ENCODE measurements at places on chromosomes 11 and 22. TPM values are rescaled to one million over a fixed set of nuclear protein-coding genes. Genes with fewer than 3 reads are reported as not detected.

DNA sequence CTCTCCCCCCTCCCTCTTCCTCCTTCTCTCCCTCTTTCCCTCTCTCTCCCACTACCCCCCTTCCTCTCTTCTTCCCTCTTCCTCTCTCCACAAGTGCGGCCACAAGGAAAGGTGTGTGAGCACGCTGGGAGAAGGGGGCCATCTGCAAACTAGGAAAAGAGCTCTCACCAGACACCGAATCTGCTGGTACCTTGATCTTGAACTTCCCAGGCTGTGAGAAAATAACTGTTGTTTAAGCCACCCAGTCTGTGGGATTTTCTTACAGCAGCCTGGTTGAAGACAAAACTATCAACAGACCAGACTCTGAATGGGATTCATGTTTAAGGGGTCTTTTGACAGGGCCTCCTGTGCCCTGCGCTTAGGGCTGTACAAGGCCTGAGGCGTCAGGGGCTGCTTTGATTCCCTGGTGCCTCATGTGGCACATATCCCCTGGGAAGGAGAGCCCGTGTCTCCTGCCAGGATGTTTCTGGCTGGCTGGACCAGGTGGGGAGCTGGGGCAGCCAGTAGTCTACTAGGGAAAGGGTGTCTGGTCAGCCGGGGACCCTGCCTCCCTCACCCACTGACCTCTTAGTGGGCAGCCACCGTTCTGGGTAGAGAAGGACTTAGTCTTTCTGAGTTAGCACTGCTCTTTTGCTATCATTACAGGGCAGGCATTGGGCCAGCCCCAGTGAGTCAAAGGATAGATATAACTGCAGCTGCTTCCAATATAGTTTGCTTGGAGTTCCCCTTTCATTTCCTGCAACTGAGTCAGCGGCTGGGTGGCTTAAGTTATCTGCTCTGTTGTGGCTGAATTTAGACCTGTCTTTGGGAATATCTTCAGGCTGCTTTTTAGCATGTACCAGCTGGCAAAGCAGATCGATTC lies 6.2 kb downstream of the PANX1 start:
- peaks cover 23% of the 10 kb centered on the region for H3K4me1 ChIP-seq
- H3K36me3 ChIP-seq, result no peaks in the 10 kb centered on the region
- no peaks in the 10 kb centered on the region for H3K27me3 ChIP-seq
- no peak overlapping the region for H3K4me3 ChIP-seq

DNA sequence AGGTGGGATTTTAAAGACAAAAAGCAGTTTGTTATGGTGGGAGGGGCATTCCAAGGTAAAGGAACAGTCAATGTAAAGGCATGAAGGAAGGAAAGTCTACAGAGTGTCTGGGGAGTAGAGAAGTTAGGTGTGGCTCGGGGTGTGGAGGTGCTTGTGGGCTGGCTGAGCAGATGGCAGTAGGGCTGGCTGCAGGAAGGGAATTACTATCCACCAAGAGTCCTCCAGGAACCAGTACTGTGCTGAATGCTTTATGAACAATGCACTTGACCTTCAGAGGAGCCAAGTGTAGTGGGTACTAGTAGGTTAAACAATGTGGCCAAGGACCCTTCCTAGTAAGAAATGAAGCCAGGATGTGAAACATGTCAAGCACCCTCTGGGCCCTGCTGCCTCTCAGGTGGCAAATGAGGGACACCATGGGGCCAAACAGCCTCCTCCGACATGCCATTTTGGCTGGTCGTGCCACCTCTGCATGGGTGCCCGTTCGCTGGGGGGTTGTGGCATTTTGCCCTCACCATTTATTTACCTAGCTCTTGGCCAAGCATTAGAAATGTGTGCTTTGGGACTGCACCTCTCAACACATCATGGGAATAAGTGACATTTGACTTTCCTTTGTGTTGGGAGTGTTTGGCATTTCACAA lies 123.6 kb upstream of the TENM4 start:
- DNase-seq, result peak; percentile 74
- no peaks in the 10 kb centered on the region for H3K27me3 ChIP-seq
- H3K27ac ChIP-seq, result no peak overlapping the region
- H3K36me3 ChIP-seq, result no peaks in the 10 kb centered on the region

DNA sequence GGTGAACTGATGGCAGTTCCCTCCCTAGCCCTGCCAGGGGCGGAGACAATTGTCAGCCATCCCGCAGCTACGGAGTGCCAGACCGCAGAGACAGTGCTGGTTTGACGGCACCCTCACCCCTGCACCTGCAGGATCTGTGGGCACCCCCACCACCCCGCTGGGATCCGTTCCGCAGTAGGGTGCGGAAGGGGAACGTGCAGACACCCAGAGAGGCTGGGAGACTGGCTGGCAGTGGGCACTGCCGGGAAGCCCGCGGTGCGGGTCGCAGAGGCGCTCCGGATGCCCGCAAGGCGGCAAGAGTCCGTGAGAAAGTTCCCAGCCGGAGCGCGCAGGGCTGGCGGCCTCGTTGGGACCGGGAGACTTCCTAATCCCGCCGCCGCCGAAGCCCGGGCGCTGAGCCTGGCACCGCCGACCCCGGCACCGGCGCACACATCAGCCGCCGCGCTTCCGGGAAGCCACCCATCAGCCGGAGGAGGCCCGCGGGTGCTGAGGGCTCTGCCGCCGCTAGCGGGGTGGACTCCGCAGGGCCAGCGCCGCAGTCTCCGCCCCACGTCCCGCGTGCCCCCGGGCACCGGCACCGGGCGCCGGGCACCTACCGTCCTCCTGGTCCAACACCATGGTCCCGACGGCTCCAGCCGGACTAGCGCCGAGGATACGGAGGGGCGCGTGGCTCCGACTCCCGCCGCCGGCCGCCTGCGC lies 4.3 kb upstream of the LMO1 start:
- peaks cover 5% of the 10 kb centered on the region for H3K27me3 ChIP-seq
- no peak overlapping the region for H3K4me3 ChIP-seq
- H3K27ac ChIP-seq, result no peak overlapping the region
- H3K36me3 ChIP-seq, result no peaks in the 10 kb centered on the region

GRCh38 chr22:29109822-29110221 lies 37.0 kb downstream of the KREMEN1 start:
- no peak overlapping the region for H3K4me3 ChIP-seq
- no peaks in the 10 kb centered on the region for H3K4me1 ChIP-seq
- no peaks in the 10 kb centered on the region for H3K27me3 ChIP-seq
- no peak overlapping the region for H3K27ac ChIP-seq
- H3K36me3 ChIP-seq, result no peaks in the 10 kb centered on the region

DNA sequence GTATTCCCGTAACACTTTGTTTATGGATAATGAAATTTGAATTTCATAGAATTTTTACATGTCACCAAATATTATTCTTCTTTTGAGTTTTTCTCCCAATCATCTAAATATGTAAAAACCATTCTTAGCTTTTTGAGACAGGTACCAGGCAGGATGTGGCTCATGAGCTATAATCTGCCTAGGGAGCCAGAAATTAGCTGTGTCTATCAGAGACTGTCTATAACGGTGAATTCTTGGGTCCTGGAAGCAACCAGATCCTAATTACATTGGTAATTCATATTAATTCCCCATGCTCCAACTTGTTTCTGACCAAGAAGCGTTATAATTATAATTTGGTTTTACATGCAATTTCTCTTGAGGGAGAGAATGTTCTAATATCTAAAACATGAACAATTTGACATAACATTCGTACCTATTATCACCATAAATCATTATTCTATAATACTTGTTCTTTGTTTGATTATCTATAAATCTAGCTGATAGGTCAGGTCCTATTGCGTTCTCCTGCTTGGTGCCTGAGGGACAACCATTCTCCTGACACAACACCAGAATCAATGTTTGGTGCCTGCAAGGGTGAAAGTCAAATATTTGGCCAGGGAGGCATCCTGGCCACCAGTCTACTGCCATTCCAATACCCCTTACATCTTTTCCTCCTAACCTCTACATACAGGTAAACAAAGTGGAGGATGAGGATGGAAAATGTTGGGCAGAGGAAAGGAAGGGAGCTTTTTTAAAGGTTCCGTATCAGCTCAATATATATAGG lies 69.9 kb downstream of the RSF1 start:
- DNase-seq, result no peak
- no peaks in the 10 kb centered on the region for H3K27me3 ChIP-seq
- H3K4me1 ChIP-seq, result peaks cover 5% of the 10 kb centered on the region
- H3K4me3 ChIP-seq, result no peak overlapping the region
- no peaks in the 10 kb centered on the region for H3K36me3 ChIP-seq
- H3K27ac ChIP-seq, result no peak overlapping the region

DNA sequence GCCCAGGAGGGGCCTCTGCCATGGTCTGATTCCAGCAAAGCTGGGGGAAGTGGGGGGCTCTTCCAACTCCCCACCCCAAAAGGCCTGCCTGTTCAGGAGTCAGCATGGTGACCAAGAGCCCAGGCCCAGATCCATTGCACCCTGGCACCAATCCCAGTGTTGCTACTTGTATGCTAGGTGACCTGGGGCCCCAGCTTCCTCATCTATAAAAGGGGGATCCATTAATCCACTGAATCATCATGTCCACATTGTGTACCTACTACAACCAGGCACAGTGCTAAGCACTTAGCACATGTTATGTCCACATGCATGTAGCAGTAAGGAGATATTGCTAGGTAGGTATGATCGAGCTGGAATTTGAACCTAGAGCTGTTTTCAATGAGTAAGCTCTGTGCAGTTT lies 2.0 kb downstream of the SYT12 start:
- no peak overlapping the region for H3K27ac ChIP-seq
- no peaks in the 10 kb centered on the region for H3K27me3 ChIP-seq
- DNase-seq, result no peak
- peaks cover 4% of the 10 kb centered on the region for H3K4me1 ChIP-seq

- DNase-seq, result peak; percentile 96
- peak within 1 kb of the TSS; percentile 98 for H3K27ac ChIP-seq
- no peaks in the 10 kb centered on the region for H3K36me3 ChIP-seq
- peaks cover 13% of the 10 kb centered on the region for H3K4me1 ChIP-seq
Observed at GRCh38 chr11:111601979-111602864, at the start of gene SIK2. SIK2 (plus strand) TSS chr11:111602449; CDS start chr11:111602564, 115 bp downstream.

DNA sequence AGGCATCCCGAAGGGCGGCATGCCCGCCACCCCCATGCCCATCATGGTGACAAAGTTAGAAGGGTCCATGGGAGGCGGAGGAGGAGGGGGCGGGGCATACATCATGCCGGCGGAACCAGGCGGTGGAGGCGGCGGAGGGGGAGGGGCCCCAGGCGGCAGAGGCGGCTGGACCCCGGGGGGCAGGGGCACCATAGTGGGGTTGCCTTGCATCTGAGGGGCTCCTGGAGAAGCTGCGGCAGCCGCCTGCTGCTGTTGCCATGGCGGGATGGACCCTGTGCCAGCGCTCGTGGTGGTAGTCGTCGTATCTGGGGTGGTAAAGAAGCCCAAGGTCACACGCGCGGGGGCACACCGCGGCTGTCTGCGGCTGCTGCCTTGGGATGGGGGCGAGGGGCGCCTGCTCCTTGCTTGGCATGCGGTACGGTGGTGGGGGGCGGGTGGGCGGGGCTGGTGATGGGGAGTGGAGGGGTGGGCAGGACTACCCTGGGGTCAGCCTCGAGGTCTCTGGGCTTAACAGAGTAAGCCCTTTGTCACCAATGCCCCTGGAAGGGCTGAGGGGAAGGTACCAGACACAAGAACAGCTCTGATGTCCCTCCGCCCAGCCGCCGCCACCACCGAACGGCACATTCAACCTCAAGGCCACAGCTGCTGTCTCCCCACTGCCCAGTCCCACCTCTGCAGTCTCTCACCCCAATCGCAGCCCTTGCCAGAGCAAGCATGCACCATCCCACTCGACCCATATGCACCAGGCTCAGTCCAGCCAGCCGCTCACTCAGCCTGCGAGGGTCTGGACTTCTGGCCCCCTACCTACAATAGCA lies 6.3 kb upstream of the PYGM start:
- no peak for DNase-seq
- no peaks in the 10 kb centered on the region for H3K27me3 ChIP-seq
- no peak overlapping the region for H3K4me3 ChIP-seq
- peaks cover 84% of the 10 kb centered on the region for H3K36me3 ChIP-seq

DNA sequence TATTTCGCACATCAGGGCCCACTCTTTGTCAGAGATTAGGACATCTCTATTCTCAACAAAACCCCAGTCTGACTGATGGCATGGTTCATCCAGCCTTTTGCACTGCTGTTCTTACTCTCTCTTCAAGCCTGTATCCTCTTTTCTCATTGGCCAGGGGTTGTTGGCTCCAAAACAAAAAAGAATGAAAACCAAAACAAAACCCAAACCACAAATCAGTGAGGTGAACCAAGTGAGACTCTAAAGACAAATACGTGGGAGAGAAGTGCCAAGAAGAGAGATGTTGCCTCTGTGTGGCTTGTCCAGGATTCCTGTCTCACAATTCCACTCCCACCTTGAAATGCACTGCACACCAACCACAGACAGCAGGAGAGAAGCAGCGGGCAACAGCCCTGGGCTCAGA lies 278.9 kb upstream of the NARS2 start:
- no peak overlapping the region for H3K27ac ChIP-seq
- no peak for DNase-seq
- no peaks in the 10 kb centered on the region for H3K27me3 ChIP-seq
- no peaks in the 10 kb centered on the region for H3K36me3 ChIP-seq
- no peaks in the 10 kb centered on the region for H3K4me1 ChIP-seq
- H3K4me3 ChIP-seq, result no peak overlapping the region

The OR56A1 gene
- total RNA-seq, result not detected

The RIN1 gene
- total RNA-seq, result 2.3 TPM

The TUB gene
- 25.8 TPM for total RNA-seq

The GLYAT gene
- total RNA-seq, result not detected
